ENCODE measurements at places on chromosomes 16 and 17.

- peak; percentile 84 for DNase-seq
Observed at GRCh38 chr16:88785106-88785924, at the start of gene PIEZO1. Gene PIEZO1, minus strand, starts transcription at chr16:88785220. Its CDS starts 256 bp downstream, at chr16:88784964.

- DNase-seq = no peak
Observed at GRCh38 chr16:565419-566330, 1.1 kb upstream of the NHLRC4 start.

DNA sequence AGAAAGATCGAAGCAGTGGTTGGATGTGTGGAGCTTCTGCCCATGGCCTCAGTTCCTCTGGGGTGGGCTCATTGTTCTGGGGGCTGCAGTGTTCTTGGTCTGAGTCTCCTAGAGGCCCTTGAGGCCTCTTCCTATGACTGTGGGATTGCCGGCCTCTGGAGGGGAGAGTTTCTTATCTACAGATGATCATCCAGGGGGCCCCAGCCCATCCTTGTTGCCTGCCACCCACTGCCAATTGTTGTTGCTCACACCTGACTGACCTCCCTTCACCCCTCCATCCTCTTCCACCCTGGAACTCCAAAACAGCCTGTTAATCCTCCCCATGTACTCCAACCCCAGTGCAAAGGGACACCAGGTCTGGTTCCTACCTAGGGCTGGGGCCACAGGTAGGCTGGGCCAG, 5.9 kb downstream of the B3GNT9 start:
- DNase-seq = no peak

DNA sequence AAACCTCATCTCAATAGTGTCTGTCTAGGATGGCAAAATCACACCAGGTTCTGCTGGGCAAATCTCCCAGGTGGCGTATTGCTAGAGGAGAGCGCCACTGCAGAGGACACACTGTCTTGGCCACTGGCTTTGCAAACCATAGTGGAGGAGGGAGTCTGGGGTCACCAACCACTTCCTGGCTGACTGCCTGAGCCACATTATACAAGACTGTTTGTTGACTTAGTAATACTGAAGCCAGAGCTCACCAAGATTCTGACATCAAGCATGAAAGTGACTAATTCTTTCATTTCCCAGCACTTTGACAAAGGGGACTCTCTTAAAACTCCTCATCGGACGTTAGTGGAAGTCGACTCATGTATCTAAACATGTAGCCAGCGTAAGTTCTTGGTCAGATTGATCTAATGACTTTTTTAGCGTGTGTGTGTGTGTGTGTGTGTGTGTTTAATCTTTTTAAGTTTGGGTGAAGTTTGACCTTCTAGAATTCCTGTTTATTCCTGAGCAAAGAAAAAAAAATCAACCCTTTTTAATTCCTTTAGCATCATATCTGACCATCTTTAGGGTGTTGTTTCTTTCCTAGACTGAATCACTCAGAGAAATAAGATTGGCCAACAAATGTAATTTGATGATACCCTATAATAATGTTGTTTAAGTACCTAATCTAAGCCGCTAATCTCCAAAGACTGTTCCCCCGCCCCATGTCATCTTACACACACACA, 13.7 kb downstream of the PITPNC1 start:
- peak; percentile 77 for DNase-seq

DNA sequence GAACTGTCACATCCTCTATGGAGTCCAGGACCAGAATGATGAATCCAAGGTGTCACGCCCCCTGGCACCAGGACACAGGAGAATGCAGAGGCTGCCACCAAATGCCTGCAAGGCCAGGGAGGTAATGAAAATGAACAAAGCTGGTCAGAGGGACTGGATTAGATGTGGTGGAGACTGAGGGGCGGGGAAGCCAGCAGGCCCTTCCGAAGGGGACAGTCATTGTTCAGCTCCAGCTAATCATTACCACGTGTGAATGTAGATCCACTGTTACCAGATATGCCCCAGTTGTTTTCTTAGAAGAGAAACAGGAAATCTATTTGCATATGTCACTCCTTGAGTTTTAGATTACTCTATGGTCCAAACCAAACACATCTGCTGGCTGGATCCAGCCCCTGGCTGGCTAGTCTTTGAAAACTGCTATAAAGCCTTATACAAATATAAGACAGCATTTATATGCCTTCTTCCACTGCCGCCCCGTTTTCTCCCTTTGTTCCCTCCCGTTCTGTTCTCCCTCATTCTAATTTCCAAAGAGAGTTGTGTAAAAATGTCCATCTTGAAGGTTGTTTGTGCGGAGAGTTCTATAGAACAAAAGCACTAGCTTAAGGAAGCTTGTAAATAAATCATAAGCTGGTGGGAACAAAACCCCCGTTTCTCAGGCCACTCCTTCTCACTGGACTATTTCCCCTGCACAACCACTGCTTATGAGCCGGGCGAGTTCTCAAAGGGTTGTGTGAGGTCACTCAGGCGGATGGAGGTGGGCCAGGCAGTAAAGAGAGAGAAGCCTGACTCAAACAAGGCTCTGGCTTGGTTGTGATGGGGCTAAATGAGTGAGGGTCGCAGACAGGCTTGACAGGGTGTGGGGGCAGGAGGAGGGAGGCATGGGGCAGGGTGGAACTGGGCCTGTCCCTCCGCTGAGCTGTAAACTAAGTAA, 14.2 kb downstream of the CRYM start:
- DNase-seq = no peak

DNA sequence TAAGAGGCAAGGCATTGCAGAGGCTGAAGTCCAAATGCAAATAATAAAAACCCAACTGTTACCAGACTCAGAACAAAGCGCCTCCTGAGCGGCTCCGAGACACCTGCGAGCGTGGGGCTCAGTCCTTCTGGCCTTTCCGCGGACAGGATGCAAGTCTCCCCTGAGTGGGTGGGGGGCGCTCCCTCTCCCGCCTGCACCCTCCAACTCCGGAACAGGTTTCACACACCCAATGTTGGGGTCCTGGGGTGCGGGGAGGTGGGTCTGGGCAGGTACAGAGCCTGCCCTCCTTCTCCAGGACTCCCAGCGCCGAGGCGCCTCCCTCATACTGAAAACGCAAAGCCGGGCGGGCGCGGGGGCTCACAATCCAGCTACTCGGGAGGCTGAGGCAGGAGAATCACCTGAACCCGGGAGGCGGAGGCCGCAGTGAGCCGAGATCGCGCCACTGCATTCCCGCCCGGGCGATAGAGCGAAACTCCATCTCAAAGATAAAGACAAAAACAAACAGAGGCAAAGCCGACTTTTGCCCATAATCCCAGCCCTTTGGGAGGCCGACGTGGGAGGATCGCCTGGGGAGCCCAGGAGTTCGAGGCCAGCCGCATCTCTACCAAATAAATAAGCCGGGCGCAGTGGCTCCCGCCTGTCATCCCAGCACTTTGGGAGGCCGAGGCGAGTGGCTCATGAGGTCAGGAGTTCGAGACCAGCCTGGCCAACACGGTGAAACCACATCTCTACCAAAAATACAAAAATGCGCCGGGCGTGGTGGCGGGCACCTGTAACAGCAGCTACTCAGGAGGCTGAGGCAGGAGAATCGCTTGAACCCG, 893 bp downstream of the GINS2 start:
- peak; percentile 58 for DNase-seq

DNA sequence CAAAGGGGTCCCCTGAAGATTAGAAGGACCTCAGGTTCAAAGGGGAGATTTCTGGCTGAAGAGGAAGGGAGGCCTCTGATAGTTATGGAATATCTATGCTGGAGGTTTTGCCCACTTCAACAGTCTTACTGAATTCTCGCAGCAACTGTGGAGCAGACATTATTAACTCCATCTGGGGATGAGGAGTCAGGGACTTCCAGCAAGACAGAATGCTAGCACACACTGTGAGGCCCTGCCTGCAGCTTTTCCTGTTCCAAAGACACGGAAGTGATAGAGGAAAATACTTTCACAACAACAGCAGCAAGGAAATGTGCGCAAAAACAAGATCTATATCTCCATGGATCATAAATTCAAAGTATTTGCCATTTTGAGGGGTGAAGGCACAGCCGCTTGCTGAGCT, 72.8 kb downstream of the RPH3AL start:
- no peak for DNase-seq

- no peak for DNase-seq
Observed at GRCh38 chr16:50137268-50137667, 15.8 kb upstream of the TENT4B start.

DNA sequence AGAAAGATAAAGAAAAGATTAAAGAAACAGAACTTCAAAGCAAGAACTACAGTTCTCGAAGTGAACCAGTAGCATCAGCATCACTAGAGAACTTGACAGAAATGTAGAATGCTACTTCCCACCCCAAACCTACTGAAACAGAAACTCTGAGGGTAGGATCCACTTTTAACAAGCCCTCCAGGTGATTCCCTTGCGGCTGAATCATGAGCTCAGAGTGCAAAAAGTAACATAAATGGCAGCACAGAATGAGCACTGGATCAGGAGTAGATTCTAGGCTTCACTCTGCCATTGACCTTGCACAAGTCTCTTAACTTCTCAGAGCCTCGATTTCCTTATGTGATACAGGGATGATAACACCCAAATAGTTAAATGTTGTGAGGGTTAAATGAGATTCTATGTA, 5.8 kb downstream of the TOM1L2 start:
- no peak for DNase-seq

- DNase-seq = no peak
Observed at GRCh38 chr16:86819533-86819892, 241.2 kb downstream of the FOXL1 start.

- no peak for DNase-seq
Observed at GRCh38 chr17:79945591-79946255, 89.9 kb downstream of the TBC1D16 start.

DNA sequence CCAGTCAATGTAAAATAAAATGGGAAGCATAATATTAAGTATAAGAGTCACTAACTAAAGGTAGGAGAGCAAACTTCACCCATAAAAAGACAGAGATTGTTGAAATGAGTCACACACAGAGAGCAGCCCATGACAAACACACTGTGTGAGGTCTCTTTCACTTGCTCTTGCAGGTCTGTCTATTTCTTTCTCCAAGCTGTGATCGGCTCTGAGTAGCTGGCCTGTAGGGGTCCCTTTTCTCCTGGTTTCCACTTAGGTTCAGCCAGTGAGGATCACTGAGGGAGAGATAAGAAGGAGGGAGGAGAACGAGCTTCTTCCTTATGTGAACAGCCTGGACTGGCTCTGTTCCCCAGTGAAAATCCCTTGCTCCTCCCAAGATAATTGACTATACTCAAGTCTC, 133.7 kb upstream of the HS3ST3A1 start:
- no peak for DNase-seq

- peak; percentile 37 for DNase-seq
Observed at GRCh38 chr16:80824623-80825364, 20.4 kb upstream of the CDYL2 start.

DNA sequence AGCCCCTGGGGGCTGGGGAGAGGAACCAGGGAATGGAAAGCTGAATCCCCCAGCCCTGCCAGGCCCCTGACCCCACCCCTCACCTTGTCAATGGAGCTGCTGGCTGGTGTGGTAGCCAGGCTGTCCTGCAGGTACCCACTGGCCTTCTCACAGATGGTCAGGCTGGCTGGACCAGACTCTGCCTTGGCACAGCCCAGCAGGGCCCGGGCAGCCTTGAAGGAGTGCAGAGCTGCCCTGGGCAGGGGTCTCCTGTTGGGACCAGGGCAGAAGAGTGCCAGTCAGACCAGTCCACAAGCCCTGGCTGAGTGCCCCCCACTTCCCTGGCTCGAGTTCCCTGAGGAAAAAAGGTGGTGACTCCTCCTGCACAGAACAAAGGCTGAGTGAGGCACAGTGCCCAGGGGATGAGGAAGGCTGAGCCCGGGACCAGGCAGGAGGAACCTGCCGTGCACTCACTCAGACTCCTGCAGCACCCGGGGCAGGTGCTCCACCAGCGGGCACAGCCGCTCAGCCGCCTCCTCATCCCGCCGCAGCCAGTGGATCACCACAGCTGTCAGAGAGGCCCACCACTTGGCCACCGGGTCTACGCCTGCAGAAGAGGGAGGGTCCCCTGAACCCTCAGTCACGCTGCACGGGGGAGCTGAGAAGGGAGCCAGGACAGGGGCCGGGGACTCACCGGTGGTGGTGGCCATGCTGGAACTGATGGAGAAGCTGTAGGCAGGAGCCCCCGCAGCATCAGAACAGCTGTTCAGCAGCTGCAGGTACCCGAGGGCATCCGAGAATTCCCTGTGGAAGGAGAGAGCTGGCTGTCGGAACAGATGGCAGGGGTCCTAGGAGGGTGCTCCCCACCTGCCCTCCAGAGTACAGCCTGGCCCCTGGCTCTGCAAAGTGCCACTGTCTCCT, 22.4 kb downstream of the SREBF1 start:
- DNase-seq = no peak

DNA sequence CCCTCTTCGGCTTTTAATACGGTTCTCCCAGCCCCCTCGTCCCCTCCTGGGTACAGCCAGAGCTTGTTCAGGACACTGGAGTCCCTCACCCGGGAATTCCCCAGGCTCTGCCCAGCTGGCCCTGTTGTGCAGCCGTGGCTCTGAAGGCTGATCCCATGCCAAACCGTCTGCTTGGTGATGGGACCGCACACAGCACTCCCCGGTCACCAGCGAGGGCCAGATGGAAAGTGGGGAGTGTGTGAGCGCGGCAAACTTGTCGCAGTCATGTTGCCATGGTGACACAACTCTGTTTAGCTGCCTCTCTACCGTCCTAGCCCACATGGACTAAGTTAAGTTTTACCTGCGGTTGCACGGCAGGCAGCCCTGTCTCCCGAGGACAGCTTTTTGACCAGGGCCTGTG, 107.9 kb downstream of the RAP1GAP2 start:
- DNase-seq = no peak

DNA sequence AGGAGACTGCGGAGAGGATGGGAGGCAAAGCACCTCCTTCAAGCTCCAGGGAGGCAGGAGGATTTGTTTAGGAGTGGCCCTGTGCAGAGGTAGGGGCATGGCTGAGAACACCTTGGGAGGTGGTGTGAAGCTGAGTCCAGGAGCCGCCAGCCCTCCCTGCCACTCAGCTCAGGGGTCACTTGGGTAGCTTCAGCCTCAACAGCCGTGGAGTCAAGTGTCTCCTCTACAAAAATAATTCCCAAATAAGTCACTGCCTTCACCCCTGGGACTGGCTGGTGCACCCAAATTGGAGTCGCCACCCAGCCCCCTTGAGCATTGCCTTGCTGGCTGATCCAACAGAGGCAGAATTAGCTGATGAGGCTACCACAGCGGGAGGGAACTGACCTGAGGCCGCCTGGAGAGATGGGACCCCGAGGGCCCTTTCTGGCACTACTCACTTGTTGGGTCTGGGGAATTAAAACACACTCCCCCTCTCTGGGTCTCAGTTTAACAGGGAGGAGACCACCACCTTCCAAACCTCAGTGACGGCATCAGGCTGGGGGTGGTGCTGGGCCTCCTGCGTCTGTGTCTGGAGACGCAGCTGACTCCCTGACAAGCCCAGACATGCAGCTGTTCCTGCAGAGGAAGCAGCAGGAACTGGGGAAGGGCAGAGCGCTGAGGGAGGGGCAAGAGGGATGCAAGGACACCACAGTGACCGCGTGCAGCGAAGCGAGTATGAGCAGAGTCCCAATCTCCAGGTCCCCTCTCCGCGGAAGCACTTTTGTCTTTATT, 87.9 kb upstream of the TOB1 start:
- DNase-seq = peak; percentile 15

GRCh38 chr16:24539850-24540601, 660 bp downstream of the RBBP6 start:
- no peak for DNase-seq

DNA sequence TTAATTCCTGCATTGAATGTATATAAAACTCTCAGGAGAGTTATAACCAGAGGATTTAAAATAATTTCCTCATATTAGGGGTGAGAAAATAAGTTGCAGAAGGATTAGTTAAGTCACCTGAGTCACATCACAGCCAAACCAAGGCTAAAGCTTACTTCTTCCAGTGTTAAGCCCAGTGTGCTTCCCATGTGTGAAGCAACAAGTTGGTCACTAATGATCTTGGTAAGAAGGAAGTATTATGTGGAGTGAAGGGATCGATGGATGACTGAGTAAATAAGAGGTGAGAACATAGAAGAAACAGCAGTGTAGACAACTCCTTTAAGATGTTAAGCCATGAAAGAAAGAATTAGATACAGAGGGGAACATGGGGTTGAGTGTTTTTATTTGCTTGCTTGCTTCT, 20.6 kb downstream of the ESRP2 start:
- no peak for DNase-seq

Measured in activated T-cell treated with anti-CD3 and anti-CD28 coated beads, Interleukin-2, amount 50 U/mL, for 48 hours (primary cell).